Left renal pelvis (tissue), 4 donors: ENCODE measurements at places on chromosomes 7 and 10.

GRCh38 chr7:155338632-155339320, 41.1 kb downstream of the INSIG1 start:
- DNase-seq: no peak

- no peak for DNase-seq
Observed at GRCh38 chr7:151806952-151807775, 69.8 kb downstream of the PRKAG2 start.

DNA sequence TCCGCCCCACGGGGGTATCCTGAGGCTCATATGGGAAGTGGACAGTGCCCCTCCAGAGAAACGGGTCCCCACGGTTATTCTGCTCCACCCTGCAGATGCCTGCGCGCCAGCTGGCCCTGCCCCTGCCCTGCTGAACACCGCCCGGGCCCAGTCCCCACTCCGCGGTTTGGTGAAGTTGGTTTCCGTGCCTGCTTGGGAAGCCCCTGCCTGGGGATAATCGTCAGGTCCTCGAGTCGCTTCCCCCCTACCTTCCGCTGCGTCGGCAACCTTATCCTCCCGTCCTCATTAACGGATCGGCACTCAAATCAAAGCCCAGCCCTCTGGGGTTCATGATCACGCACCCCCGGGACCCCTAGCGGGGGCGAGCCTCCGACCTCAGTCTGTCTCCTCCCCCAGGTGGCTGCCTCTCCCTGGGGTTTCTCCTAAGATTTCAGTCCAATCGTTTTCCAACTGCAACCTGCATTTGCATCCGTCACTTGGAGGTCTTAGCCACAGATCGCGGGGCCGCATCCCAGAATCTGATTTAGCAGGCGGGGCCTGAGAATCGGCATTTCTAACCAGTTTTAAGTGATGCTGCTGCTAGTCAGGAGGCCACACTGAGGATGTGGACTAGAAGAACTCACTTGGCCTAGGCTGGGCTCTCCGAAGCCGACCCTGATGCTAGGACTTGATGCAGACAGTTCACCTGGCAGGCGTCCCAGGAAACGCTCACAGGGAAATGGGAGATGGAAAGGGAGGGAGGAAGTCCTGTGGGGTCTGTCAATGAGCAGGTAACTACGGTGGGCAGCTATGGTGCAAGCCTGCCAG, 27.6 kb downstream of the WDR86 start:
- no peak for DNase-seq

DNA sequence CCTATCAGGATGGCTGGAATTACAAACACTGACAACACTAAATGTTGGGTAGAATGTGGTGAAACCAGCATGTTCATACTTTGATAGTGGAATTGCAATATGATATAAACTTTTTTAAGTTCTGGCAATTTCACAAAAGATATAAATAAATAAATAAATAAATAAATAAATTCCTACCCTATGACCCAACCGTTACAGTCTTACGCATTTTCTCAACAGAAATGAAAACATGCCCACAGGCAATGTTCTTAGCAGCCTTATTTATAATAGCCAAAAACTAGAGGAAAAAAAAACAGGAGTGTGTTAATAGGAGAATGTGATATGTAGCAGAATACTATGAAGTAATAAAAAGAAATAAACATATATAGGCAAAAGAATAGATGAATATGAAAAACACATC, 318.9 kb downstream of the IPMK start:
- DNase-seq: no peak

DNA sequence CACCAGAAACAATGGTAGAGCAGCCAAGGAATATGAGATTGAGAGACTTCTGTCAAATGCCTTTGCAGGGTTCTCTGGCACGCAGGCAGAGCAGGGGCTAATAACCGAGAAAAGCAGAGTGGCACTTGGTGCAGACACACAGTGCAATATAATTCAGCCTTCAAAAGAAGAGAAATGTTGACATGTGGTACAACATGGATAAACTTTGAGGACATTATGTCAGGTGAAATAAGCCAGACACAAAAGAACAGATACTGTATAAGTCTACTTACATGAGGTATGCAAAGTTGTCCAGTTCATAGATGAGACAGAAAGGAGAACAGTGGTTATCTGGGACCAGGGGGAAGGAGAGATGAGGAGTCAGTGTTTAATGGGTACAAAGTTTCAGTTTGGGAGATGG, 41.8 kb downstream of the ITIH5 start:
- DNase-seq: no peak

GRCh38 chr10:807163-807957, 117.9 kb upstream of the DIP2C start:
- DNase-seq: no peak

DNA sequence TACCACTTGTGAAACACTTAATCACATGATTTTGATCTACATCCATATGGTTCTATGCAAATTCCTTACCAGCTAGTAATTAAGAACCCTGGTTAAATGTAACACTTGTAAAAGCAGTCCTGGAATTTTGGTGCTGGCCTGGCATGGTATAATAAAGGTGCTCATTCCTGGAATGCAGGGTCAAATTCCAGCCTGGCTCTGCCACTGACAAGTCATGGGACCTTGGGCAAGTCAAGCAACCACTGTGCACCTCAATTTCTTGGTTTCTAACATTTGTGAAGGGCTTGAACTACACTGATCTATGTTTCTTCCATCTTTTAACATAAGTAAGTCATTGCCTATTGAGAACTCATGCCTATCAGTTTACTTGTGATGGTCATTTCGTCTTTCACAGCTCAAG, 91.9 kb upstream of the PIK3CG start:
- DNase-seq: no peak

- no peak for DNase-seq
Observed at GRCh38 chr10:66519616-66520015, 406.2 kb upstream of the LRRTM3 start.

- DNase-seq: no peak
Observed at GRCh38 chr10:65861249-65861648, 1064.6 kb upstream of the LRRTM3 start.

GRCh38 chr7:134943785-134944400, 42.4 kb upstream of the AGBL3 start:
- DNase-seq: no peak

DNA sequence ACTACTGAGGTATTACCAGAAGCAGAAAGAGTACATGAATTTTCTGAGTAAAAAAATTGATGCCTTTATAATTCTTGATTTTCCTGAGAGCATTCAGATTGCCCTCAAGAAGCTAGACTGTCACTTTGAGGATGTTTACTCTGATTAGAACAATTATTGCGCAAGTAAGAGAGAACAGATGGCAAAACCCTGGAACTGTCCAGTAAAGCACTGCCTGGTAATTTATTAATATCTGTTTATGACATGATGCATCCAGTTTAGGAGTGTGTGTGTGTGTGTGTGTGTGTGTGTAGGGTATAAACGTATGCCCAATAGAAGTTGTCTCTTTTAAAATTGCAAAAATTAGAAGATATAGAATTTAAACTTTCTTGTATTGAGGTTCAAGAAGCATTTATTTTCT, 379.7 kb downstream of the PHTF2 start:
- no peak for DNase-seq

GRCh38 chr7:155764438-155764793, 47.8 kb downstream of the SHH start:
- no peak for DNase-seq

GRCh38 chr7:39300276-39300675, 265.9 kb upstream of the YAE1 start:
- DNase-seq: no peak

DNA sequence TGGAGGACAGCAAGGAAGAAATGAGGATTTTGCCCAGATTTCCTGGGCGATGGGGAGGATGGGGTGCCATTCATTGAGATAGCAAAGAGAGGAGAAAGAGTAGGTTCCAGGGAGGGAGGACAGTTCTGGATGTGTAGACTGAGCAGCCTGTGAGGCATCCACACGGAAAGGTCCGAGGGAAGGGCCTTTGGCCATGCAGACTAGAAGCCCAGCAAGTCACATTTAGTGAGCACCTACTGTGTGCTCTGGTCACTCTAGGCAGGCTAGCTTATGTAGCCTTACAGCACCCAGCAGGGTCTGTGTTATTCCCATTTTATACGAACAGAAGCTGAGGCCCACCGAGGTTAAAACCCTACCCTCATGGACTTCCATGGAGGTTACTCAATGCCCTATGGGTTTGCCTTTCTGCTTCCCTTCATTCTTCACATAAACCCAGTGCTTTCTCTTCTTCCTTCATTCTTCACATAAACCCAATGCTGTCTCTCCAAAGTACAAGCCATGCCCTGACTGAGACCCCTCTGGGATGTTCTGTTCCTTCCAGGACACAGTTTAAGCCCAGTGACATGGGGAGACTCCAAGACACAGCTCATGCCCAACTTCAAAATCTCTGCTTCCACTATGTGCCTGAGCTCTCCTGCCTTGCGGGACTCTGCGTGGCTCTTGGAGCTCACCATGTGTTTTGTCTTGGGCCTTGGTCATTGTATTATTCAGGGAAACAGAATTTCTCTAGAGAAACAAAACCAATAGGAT, 13.7 kb downstream of the IL2RA start:
- DNase-seq: no peak

DNA sequence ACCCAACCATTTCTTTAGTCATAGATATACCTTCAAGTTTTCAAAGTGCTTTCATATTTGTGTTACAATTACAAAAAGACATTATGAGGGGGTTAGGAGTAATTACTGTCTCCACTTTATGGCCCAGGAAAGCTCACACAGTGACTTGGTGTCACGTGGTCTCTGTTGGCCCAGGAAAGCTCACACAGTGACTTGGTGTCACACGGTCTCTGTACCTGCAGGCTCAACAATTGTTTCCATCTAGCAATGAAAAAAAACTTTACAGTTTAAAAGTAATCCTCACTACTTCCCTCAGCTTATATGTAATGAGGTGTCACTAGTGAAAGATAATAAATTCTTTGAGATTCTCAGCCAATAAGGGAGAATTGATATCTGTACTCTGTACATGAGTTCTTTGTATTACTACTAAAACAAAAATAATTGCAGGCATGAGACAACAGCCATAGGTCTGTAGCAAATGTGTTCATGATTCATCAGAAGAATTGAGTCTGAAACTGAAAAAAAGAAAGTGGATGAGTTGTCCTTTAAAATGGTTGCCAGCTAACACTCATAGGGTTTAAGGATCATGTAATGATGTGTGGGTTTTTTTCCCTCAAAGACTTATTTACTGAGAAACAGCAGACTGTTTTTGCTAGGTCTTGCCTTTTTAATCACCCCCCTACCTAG, 10.9 kb downstream of the OGDH start:
- DNase-seq: no peak

DNA sequence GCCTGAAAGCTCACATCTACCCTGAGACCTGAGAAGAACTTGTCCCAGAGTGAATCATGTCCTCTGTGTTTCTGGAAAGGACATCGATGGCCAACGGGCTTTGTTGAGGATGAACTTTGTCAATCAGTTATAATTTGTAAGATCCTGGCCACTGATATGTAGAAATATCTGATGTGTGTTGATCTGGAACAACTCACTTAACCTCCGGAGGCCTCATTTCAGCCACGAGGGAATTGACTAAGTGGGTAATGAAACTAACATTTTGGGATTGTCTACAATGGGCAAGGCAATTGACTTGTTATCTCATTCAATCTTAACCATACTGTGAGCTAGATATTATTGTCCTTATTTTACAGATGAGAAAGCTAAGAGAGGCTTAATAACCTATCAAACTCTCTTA, 468.1 kb upstream of the NRP1 start:
- no peak for DNase-seq

DNA sequence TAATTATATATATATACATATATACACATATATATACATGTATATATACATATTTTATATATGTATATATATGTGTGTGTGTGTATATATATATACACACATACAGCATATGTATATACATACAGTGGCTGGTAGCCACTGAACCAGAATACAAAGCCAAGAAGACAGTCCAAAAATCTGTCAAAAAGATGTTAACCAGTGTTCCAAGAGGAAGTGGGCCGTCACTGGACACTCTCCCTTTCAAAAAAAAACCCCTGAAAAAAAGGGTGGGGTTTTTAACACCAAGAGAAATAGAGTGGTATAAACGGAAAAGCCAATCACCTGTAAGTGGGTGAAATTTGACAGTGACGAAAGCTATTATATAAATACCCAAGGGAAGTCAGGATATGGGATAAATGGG, 31.1 kb upstream of the C1GALT1 start:
- no peak for DNase-seq

DNA sequence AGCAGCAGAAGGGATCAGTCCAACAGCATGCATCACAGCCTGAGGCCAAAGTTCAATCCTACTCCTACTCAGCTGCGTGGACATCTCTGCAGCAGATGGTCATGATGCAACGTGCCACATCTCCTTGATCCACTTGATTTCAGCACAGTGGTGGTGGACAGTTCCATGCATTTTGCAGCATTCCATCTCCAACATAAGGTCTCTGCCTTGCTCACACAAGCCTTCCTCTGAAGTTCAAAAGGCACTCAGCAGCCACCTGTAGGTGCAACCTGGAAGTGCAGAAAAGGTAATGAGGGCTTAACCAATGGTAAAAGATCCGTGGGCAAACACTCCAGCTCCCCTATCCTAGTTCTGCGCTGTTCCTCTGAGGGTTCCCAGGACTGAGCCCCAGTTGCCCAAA, 57.5 kb upstream of the CHCHD3 start:
- DNase-seq: peak; percentile 27

DNA sequence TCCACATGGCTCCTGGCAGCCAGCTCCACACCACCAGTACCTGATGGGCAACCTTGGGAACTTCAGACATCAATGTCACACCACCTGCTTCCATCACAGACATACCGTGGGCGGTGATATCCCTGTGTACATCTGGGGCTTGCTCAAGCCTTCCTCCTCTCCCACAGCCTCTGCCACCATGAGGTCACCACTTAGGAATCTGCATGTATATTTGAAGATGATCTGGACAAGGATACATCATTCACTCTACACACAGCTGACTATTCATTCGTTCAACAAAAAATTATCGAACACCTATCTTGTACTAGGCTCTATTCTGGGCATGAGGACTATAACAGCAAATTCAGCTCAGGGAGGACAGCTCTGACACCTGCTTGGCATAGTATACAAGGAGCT, 6.8 kb downstream of the DLG5 start:
- no peak for DNase-seq

- DNase-seq: no peak
Observed at GRCh38 chr7:135877805-135878204, 99.4 kb downstream of the MTPN start.

- DNase-seq: no peak
Observed at GRCh38 chr7:37357637-37357996, 91.0 kb downstream of the ELMO1 start.
